ENCODE measurements at places on chromosomes 13 and 19.

- DNase-seq: no peak
These were observed 33.5 kb upstream of the PABPC3 start for GRCh38 chr13:25062479-25062878.

GRCh38 chr19:18307271-18307681 is 15.6 kb downstream of the LSM4 start:
- no peak for DNase-seq

- DNase-seq: no peak
These were observed 81.2 kb downstream of the PAN3 start for GRCh38 chr13:28219408-28220099.

- no peak for DNase-seq
These were observed 5.1 kb downstream of the TBCB start for GRCh38 chr19:36120092-36120983.

GRCh38 chr13:33146843-33147611 is 130.8 kb downstream of the KL start:
- DNase-seq: no peak

- DNase-seq: no peak
These were observed 46.9 kb downstream of the OLFM4 start for GRCh38 chr13:53075356-53076041.

DNA sequence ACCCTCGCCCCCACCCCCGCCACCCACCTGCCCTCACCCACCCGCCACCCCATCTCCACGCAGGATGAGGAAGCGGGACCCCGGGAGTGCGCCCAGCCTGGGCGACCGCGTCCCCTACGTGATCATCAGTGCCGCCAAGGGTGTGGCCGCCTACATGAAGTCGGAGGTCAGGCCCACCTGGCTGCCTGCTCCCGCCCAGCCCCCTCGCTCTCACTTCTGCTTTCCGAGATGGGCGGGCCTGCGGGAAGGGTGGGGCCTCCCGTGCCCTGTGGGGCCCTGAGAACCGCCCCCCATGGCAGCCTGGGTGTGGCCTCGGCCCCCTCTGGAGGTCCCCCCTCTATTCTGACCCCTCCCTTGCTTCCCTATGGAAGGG is 3.1 kb upstream of the SPIB start:
- DNase-seq: no peak

DNA sequence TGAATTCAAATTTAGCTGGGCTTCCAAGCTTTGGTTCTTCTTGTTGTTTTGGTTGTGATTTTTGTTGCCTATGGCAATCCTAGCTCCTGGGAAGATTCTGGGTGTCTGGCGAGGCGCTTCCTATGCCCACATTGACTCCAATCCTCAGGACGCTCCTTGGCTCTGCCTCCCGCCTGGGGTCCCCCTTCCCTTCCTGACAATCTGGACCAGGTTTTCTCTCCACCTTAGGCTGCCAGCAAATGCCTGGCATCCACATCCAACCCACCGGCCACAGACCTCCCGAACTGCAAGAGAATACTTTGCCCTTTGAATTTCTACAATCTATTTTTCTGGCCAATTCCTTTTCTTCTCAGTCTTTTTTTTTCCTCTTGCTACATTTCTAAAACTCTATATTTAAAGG is 186.9 kb upstream of the UBL3 start:
- no peak for DNase-seq

GRCh38 chr13:89688918-89689317 is 1658.6 kb upstream of the MIR17HG start:
- DNase-seq: no peak

All from KG1 (cell line).